ENCODE measurements at places on chromosomes 12 and 14.

- no peak for DNase-seq
These were observed 4.6 kb downstream of the BEGAIN start for GRCh38 chr14:100582496-100583165.

GRCh38 chr14:101918065-101918989, 46.0 kb upstream of the DYNC1H1 start:
- no peak for DNase-seq

- no peak for DNase-seq
These were observed 16.7 kb downstream of the GRIN2B start for GRCh38 chr12:13964666-13965065.

GRCh38 chr14:91586410-91586809, 76.3 kb upstream of the PPP4R3A start:
- DNase-seq = no peak
